Stimulated activated CD8-positive, alpha-beta memory T cell treated with anti-CD3 and anti-CD28 coated beads, Interleukin-15, amount 100 ng/mL, for 4 hours (primary cell): ENCODE measurements at places on chromosomes 3 and 15.

- no peak for DNase-seq
Measured at GRCh38 chr3:193489949-193490348, 64.7 kb downstream of the ATP13A4 start.

DNA sequence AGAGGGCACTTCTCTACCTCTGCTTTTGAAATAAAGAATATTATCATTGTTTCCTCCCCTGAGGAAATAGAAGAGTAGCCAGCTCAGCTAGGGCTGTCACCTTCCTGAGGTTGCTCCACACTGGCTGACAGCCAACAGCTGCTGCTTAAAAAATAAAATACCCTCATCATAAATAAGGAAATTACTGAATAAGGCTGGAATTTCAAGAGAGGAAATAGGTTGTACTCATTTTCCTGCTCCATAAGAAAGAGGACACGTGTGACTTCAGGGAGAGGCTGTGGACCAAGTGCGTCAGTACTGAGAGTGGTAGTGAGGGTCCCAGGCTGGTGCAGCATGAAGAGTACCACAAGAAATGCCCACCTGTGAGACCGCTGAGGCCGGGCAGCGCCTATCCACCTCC, 8.1 kb upstream of the C2CD4B start:
- no peak for DNase-seq

- DNase-seq, result no peak
Measured at GRCh38 chr3:161069511-161070251, 35.5 kb downstream of the B3GALNT1 start.

GRCh38 chr3:130688015-130688688, 58.5 kb downstream of the PIK3R4 start:
- DNase-seq, result no peak

GRCh38 chr15:93980261-93980911, 251.0 kb upstream of the MCTP2 start:
- no peak for DNase-seq

DNA sequence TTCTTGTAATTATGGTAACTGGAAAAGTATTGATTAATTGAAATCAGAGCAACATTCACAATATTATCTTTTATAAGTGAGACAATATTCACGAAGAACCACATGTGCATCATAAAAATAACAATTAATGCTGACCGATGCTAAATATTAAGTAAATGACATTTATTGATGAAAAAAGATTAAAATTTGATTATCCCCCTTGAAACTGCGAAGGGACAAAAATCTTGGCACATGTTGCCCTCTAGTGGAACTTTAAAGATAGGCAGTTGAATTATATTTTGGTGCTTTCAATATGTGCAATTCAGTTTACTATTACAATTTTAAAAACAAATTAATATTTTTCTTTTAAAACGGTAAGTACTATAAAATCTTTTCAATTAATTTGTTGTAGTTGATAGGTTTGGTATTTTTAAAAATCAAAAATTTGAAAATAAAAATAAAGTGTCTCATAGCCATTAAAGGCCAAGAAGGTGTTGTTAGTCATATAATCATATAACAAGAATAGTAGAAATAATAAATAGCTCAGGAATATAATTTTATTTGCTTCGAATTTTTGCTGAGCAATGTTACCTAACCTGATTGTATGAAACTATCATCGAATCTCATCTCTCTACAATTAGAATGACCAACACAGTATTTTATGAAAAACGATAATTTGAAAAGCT, 270.2 kb downstream of the ROBO1 start:
- DNase-seq, result no peak

DNA sequence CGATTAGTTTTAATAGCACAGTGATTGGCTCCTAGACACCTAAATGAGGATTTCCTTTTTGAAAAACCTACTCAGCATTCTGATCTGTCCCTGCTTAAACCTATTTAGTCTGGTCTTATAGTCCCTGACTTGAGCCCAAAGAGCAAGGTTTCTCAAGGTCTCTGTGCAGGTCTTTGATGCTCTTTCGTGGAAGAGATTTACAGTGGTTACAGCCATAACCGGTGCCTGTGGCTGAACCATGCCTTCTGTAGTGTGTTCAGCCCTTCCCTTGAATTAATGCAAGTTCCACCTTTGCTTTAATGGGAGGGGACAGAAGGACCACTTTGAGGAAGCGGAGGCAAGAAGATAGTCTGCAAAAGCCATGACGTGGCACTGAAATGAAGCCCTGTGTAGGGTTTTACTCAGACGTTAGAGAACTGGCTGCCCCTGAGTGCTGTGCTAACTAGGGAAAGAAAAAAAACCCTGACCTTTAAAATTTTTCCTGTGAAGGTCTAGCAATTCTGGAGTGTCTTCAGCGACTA, 43.0 kb downstream of the ZBTB38 start:
- DNase-seq, result no peak

- DNase-seq, result no peak
Measured at GRCh38 chr3:138492980-138493675, 58.7 kb downstream of the ESYT3 start.

DNA sequence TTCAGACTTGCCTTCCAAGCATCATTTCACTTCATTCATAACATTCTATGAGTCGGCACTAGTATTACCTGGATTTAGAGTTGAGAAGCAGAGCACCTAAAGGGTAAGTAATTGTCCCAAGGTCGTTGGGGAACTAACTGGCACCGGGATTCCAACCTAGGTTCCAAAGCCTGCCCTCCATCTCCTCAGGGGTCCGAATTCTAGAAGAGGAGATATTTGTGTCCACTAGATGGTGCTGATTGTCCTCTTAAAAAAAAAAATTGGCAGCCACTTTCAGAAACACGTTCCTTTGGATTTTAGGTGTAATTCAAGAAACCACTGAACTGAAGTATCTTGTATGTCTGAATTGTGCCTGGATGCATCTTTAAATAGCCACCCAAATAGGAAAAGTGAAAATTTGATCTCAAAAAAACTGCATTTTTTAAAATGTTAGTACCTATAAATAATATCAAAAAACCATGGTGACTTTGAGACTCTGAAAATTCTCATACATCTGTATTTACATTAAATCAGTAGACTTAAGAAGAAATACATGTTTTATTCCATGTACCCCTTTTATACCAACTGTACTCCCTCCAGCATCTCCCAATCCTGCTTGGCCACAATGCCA, 3.9 kb upstream of the FSIP1 start:
- no peak for DNase-seq

GRCh38 chr15:65918357-65918920, 49.1 kb downstream of the RAB11A start:
- no peak for DNase-seq

GRCh38 chr3:194485881-194486539, 792 bp downstream of the ATP13A3 start:
- DNase-seq, result peak; percentile 57

DNA sequence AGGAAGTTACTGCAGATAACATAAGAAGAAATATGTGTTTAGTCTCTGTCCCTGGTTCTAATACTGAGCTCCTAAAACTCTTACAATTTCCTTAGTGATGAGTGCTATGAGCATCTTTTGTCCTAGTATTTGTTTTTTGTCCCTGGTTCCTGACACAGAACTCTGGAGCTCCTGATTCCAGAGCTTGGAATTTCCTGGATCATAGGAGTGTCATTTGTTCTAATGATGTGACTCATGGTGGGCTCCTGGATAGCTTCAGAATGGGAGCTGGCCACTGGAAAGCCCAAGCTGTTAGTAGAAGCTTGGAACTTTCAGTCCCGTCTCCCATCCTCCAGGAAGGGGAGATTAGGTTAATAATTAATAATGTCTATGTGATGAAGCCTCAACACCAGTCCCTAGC, 98.2 kb downstream of the CNTN6 start:
- no peak for DNase-seq

GRCh38 chr15:50881121-50882048, 27.1 kb upstream of the AP4E1 start:
- DNase-seq, result no peak

DNA sequence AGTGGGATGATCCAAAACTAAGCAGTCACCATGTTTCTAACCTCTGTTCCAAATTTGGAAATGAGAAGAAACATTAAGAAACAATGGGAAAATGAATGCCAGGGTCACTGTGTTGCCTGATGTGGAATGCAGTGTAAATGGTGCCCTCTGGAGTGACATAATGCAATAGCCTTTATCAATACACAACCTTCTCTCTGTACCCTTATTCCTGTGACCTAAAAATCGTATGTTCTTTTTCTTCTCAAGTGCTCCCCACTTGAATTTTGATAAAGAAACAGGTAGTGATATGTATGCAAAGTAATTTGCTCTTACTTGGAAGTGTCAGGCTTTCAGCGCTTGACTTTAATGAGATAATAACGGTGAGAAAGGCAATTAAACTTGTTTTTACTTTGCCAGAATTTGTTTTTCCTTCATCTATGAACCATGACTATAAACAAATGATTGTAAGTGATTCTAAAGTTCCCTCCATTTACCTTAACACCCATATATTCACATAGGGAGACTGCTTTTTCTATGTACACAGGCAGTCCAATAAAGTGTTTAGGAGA, 145.8 kb upstream of the THRB start:
- no peak for DNase-seq

- no peak for DNase-seq
Measured at GRCh38 chr3:115588201-115589115, 34.9 kb upstream of the GAP43 start.

DNA sequence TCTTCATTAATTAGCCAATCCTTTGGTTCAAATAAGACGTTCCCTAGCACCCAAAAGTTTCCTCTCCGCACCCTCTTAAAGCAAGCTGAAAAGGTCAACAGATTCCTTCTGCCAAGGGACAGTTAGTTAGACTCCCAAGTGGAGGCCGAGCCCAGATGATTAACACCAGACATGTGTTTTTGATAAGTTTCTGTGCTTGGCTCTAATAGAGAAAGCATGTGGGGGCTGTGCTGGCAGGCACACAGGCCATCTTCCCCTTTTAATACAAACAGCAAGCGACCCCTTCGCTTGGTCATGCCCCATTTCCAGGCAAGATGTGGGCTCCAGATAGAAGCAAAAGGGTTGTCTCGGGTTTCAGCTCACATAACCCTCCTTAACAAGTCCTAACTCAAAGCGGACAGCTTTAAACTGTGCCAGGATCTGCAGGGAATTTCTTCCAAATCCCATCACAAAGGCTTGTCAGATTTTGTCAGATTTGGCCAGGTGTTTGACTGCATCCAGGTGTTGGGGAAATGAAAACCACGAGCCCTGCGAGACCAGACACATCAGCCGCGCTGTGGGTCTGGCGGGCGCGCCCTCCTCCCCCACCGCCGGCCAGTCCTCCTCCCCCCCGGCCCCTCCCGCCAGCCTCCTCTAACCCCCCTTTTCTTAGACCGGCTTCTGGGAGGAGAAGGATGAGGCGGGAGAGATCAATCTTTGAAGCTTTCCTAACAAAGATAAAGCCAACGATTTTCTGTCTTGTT, 3.3 kb downstream of the HES1 start:
- no peak for DNase-seq

DNA sequence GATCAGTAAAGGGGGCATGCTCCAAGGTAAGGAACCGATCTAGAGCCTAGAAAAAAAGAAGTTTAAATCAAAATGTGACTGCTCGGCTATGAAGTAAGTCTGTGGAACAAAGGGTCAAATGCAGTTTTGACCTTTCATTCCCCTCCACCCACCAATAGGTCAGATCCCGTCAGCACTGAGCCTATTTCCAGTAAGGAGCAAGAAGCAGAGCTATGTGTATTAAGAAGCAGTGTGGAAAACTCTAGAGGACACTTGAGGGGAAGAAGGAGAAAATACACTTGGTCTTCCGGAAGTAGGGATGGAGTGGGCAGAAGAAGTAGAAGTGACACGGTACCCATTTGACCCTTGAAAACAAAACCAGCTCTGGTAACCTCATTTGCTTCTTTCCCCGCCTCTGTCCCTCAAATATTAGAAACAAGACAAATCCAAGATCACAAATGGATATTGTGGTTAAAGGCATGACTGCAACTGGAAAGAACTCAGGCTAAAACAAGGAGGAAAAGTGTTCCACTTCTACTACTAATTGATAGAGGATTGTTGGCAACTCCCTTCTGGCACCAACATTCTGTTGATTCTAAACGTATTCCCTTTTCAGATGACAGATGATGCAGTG, 888.3 kb upstream of the NR2F2 start:
- DNase-seq, result no peak

DNA sequence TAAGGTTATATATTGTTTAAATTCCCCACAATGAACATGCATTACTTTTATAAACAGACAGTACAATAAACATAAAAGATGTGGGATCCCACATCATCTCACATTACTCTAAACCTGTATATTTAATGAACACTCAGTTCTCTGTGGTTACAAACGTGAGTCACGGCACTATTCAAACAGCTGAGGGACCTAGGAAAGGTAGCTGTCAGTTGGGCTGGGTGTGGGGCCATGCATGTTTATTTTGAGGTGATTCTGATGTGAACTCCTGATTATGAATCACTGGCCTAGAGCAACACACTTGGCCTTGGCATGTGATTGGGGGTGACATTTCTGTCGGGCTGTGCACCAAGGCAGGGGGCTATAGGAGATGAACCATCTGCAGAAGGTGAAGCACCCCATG, 147.6 kb upstream of the HACD2 start:
- DNase-seq, result no peak

- DNase-seq, result no peak
Measured at GRCh38 chr15:39283531-39283930, 297.3 kb upstream of the THBS1 start.

DNA sequence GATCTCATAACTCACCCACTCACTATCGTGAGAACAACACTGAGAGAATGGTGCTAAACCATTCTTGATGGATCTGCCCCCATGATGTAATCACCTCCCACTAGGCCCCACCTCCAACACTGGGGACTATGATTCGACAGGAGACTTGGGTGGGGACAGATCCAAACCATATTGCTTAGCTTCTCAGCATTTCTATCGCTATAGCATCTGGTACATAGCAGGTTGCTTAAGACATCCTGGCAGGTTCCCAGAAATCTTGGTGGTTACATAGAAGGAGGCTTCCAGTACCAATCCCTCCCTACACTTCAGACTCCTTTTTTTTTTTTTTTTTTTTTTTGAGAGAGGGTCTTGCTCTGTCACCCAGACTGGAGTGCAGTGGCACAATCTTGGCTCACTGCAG, 487.8 kb downstream of the EDEM1 start:
- no peak for DNase-seq

GRCh38 chr3:125202197-125202596, 10.4 kb downstream of the SLC12A8 start:
- DNase-seq, result no peak

DNA sequence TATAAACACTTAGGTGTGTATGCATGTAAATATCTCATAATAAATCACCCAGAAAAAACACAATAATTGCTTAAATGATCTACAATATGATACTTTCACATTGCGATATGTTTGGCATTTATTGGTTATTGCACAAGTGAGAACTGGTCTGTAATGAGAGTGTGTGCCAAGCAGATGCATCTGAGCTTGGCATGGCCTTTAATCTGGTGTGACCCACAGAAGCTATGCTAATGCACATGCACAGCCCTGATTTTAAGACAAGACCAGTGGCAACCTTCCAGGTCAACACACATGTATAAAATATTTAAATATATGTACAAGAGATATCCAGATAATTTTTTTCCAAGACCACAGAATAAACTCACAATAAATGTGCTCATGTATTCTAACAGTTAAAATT, 42.7 kb downstream of the C2CD4A start:
- DNase-seq, result no peak

- no peak for DNase-seq
Measured at GRCh38 chr3:181933052-181933618, 221.4 kb downstream of the SOX2 start.

GRCh38 chr3:186143250-186143649, 34.4 kb upstream of the ETV5 start:
- DNase-seq, result no peak
